Fibroblast of the aortic adventitia (primary cell): ENCODE measurements at places on chromosomes 2 and 18.

GRCh38 chr2:85600951-85601770 is 1.3 kb downstream of the TMEM150A start:
- no peak for DNase-seq

GRCh38 chr18:4450065-4450658 is 4.9 kb downstream of the DLGAP1 start:
- DNase-seq, result no peak

DNA sequence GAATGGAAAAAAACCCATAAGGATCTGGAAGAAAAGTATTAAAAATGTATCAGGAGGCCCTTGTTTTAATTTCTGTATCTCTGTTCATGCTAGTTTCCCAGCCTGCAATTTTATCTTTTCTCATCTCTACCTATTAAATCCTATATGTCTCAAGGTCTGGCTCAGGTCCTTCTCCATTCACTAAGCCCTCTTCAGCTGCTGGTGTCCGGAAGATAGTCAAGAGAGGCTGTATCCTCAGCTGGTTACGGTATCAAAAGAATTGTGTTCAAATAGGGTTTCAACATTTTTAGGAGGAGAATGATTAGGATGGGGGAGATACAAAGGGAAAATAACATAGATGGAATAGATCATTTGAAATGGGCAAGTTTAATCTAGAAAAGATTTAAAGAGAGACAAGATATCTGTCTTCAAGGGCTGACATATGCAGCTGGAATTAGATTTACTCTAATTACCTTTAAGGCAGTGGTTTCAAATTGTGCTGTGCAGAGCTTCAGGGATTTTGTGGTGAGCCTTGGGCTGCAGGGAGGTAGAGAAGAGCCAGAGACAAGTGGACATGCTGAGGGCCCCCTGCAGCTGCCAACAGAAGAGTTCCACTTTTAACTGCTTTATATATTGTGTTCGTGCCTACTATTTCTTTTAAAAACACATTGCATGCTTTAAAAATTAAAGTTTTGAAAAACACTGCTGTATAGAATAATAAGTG is 24.1 kb downstream of the GREB1L start:
- DNase-seq, result no peak

DNA sequence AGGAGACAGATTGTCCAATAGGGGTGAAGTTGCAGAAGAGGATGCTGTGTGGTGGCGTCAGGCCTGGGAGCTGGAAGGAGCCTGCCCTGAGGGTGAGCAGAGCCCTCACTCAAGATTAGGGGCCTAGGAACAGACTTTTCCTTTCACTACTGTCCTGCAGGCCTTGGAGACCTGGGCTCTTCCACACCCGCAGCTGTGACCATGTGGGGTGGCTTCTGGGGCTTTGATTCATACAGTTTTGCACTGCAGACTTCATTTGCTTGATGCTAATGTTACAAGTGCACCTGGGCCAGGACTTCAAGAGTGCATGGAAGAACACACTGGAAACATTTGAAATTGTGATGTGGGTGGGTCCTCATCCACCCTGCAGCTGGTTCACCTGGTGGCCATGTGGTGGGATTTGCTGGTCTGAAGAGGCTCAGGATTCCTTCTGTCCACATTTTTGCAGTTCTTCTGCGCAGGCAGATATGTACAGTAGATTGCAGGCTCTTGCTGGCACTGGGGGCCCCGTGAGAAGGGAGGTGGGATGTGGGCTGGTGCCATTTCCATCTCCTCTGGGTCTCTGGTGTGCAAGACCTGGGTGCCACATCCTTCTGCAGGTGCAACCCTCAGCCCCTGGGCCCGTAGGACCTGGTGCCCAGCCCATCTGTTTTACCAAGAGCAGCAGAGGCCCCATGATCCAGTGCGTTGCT is 9.9 kb downstream of the GLI2 start:
- DNase-seq, result no peak

DNA sequence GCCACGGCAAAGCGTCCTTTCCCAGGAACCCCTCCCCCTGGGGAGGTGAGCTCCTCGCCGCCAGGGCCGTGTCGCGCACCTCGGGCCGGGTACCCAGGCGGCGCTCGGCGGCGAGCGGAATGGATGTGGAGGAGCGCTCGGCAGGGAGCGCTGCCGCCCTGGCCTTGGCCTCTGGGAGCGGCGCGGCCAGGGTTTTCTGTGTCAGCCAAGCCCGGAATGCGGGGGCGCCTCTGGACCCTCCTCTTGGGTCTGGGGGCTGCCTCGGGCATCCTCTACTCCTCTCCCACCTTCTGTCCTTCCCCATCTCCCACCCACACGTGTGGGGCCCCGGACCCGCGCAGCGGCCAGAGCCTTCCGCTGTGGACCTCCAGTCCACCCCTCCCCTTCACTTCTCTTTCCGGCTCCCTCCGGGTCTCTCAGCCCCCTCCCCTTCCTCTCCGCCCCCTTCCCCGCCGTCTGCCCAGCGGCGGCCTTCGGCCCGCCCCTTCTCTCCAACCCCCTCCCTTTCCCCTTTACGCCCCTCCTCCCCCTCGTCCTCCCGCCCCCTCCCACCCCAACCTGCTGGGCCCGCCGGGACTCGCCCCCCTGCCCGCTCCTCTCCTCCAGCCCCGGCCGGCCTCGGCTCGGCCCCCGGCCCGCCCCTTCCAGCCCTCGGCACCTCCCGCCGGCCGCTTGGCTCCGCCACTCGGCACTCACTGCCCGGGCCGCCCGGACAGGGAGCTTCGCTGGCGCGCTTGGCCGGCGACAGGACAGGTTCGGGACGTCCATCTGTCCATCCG is at the start of gene MERTK:
TSS of gene MERTK (plus strand) at position 684 of the 779 bp plus-strand sequence. CDS start 129 bp downstream, outside the sequence.
- DNase-seq, result peak; percentile 30

DNA sequence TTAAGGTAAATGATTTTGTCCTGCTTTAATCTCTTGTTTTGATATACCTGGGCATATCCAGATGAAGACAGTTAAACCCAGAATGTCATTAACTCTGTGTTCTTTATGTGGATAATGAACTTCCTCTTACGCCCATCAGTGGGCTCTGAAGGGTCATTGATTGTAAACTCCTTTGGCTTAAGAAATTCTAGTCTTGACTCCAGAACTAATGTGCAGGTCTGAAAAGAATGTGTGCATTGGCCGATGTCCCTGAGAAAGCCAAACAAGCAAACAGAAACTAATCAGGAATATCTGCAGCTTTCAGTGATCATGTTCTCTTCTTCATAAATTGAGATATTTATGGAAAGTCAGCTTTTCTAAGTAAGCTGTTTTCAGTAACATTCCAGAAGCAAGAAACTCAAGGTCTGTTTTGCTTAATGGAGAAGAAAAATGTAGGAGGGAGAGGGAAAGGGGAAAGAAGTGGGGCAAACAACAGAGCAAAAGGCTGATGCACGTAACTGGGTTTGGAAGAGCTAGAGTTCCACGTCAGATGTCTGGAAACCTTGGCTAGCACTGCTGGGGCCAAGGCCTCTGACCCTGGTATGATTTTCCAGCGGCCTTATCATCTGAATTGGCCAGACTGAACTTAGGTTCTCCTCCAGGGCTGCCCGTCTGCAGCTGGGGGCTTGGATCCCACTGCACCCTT is 61.3 kb upstream of the FHL2 start:
- peak; percentile 41 for DNase-seq

DNA sequence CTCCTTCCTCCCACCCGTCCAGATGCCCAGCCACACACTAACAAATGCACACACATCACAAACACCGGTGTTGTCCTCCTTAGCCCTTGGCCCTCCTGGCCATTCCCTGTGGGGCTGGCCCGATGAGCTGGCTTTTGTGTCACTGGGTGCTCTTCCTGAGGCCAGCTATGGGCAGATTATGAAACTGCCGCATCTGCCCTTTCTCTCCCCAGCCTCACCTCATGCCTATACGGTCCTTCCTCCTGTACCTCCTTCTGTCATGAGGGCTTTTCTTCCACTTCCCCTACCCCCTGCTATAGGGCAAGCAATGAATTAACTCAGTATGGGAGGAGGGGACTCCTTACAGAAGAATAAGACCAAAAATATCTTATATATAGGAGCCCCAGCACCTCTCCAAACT is 10.3 kb upstream of the INO80C start:
- no peak for DNase-seq

DNA sequence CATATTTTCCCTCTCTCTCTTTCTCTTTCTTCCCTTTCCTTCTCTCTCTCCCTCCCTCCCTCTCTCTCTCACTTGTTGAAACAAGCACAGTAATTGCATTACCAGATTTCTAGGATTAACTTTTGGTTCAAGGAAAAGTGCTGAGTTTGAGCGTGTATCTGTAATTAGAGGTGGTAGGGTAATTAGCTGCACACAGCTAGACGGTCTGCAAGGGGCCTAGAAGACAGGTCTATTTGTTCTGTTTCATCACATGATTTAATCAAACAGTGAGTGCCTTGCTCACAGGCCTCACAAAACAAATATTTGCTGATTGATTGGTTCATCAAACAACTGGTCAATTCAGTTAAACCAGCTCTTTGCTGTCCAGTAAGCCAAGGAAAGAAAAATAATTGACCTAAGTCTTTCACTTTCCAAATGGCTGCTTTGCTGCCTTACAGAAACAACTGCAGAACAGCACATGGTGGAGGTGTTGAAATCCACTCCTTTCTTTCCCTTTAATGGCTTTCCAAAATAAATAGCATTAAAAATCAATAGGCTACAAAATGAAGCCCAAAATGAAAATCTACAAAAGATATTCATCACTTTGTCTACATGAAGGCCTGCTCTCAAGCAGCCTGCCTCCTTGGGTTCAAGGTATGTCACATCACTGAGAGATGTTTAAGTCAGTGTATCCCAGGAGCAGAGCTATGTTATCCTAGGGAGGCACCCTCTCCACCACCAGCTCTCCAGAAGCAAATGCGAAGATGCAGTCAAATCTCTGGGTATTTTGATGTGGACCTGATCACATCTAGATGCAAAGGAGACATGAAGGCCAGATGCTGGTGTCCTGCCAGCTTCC is 264.4 kb upstream of the SIX2 start:
- no peak for DNase-seq

- no peak for DNase-seq
These were observed 112.7 kb upstream of the BCL2L11 start for GRCh38 chr2:111007757-111008688.

GRCh38 chr2:110742412-110742811 is 10.0 kb downstream of the ACOXL start:
- DNase-seq, result no peak

DNA sequence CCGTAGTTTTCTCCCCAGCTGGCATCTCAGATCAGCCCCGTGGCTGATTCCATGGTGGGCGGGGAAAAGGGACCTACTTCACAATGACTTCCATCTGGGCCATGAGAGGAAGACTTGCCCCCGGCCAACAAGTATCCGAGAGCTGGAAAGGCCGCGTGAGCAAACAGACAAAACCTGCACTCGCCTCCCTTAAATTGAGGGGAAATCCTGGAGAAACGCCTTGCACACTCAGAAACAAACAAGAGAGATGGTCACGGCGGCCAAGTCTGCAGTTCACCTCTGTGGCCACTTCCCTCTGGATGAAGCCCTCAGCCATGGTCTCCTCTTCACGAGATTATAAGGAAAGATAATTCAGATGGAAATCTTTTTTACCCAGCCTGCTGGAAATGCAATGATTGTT is 39.4 kb upstream of the TPO start:
- DNase-seq, result no peak

DNA sequence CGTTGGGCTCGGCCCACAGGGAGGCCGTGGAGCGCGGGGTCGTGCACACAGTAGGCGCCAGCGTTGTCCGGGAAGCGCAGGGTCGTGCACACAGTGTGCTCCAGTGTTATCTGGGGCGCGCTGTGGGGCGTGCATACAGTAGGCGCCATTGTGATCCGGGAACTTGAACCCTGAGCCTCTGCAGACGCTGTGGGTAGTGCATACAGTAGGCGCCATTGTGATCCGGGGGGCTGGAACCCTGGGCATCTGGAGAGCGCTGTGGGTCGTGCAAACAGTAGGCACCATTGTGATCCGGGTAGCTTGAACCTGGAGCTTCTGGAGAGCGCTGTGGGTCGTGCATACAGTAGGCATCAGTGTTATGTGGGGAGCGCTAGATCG is 793 bp downstream of the ZNF236 start:
- no peak for DNase-seq

DNA sequence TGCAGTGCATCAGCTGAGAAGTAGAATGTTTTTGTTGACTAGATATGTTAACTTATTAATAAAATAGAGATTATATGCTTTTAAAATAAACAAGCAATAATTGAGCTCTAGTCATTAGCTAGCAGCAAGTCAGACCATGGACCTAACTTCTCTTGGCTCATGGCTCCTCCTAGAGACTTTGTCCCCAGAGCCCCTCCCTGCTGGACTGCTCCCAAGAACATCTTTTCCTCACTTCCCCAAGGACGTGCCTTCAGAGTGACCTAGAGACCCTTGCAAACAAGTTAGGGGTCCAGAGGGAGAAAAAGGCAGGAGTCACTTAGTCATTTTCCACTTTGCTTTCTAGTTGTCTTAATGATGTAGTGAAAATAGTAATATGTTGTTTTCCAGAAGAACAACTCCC is 312.5 kb upstream of the NRP2 start:
- DNase-seq, result no peak

DNA sequence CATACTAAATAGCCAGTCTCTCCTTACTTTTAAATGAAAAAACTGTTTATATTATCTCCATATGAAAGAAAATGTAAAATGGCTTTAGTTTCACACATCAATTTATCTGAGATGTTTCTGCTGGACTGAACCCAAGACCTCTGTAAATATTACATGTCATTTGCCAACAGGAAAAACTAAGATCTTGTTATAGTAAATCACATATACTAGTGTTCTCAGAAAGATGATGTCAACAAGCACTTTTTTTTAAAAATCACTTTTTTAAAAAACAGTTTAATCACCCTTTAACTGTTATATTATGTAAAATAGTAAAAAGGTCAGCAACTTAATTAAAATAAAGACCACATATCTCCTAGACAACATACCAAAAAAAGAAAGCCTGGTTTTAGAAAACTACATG is 46.3 kb downstream of the PTPN2 start:
- DNase-seq, result peak; percentile 58

DNA sequence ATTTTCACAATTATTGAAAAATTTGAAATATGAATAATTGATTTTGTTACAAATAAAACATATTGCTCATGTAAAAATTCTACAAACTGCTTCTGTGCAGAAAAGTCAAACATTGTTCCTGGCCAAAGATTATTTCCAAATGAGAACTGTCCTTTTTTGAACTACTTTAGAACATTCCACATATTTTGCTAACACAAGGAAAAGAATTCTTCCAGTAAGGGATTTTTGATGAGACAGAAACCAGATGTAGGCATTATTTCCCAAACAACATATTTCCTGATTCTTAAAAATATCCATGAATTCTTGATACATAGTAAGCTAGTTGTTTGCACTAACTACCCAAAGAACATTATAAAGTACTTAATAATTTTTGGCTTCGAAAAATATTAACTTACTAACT is 715.2 kb downstream of the CCDC85A start:
- no peak for DNase-seq

DNA sequence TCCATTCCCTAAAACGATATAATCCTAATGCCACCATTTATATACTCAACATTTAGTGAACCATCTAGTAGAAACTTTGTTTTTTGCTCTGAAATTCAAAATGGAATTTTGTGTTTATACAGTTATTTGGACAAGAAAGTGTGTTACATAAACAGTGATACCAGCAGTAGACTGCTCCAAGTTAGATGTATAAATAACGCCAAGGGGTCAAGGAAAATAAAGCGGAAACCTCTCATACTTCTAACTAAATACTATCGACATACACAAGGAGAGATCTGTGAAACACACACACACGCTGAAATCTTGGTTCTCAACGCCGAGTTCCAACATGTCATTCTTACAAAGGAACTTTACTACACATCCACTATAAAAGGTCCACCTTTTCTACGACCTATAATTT is 1.2 kb downstream of the TXNL1 start:
- DNase-seq, result peak; percentile 29

GRCh38 chr2:84904151-84904550 is 1.3 kb upstream of the TMSB10 start:
- no peak for DNase-seq
